PC-9 (cell line): ENCODE measurements at places on chromosomes 11 and 22.

DNA sequence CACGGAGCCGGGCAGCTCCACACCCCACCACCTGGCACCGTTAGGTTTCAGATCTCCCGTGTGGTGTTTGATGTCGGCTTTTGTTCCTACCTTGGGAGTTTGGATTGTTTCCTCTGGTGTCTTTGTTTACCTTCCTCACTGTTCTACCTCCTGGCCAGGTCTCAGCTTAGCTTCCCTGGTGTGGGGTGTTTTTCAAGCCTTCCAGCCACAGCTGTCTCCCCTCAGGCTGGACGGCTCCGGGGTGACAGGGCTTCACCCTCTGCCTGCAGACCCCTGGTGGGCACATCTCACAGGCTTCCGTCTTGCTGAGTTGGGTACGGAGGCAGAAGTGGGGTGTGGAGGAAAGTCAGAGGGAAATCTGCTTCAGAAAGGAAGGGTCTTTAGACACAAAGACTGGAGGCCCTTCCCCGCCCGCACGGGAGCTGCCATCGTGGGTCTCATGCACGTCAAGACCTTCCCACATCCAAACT is 59.6 kb upstream of the EMID1 start:
- no peak for DNase-seq

DNA sequence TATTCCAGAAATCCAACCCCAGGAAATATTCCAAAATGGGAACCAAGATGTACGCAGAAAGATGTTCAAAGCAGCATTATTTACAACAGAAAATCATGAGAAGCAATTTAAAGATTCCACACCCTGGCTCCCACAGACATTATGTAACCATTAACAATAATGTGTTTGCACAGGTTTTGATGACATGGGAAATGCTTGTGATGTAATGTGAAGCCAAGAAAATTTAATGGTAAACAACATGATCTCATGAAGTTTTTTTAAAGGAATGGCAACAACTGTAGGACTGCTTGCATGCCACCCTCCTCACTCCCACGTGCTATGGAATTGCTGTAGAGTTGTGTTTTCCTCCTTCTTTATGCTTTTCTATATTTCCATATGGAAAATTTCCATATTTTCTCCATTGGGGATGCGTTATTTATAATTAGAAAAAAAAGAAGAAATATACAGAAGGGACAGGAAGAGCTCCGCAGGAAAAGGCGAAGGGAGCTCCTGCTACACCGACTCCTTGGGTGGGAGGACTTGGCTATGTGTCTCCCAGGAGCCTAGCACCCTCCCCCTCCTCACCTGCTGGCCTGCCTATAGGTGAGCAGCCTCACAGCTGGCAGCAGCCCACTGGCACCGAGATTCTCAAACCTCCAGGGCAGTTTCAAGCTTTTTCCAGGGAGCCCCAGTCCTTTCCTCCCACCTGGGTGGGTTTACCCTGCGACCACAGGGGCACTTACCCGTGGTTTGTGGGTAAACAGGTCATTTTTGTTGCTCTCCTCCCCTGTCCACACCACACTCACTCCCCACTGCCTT is 20.9 kb downstream of the LRFN4 start:
- peak; percentile 42 for DNase-seq

DNA sequence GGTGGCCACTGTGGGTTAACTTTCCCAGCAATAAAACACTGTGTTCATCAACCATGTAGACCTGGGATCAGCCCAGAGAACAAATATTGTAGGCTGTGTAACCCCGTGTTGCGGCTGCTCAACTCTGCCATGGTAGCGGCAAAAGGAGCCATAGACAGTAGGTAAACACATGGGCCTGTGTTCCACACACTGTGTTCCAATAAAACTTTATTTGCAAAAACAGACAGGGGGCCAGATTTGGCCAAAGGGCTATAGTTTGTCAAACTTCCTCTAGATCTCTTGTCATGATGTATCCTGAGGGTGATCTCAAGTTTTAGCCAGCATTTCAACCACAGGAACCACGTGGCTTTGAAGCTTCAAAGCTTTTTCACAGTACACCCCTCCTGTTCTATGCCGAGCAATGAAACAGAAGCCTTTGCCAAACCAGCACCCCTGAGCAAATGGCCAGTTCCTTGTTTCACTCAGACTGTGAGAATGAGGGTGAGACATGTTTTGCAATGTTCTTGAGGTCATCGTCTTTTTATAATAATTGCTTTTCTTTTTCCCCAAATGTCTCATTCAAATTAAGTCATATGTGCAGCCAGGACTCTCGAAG is 49.9 kb upstream of the FADD start:
- no peak for DNase-seq

DNA sequence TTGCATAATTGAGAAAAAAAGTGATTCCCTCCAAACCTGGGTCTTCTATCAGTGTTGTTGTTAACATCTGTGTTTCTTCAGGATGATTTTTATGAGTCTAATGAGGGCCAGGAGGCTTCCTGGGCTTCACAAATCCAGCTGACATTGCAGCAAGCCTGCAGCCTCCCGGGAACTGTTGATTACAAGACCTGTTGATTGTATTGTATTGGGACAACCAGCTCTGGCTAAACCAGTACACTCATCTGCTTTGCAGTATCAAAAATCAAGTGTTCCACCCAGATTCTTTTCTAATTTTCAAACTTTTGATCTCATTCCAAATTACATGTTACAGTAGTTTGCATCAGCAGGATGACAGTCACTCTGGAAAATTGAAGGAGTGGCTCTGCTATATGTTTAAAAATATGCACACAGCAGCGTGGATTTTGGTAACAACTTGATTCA is 16.1 kb upstream of the PRSS23 start:
- DNase-seq = no peak

DNA sequence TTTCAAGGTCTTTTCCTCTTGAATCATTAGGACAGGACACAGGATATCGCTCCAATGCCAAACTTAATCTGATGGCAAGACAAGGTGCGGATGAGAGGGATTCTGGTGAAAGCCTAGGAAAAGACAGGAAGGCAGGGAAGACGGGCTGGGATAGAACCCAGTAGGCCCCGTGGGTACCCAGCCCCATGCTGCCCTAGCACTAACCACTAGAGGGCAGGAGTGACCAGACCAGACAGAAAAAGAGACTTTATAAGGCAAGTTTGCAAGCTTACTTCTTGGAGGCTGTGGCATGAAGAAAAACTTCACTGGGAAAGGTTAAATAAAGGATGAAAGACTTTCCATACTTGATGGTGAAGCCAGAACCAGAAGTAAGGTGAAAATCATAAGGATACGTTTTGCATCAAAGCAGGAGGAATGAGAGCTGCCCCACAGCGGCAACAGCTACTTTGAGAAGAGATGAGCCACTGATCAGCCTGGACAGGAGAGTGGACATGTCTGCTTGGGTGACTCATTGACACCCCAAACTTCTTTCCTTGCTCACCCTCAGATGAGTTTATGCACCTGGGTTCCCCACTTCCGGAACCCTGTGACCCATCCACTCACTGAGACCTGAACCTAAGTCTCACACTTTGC is 39.8 kb downstream of the SYN3 start:
- DNase-seq = peak; percentile 50

GRCh38 chr11:65290448-65291165 is 24.1 kb upstream of the CDC42EP2 start:
- DNase-seq = peak; percentile 32

- no peak for DNase-seq
Observed at GRCh38 chr11:14480716-14481115, 18.9 kb downstream of the COPB1 start.

DNA sequence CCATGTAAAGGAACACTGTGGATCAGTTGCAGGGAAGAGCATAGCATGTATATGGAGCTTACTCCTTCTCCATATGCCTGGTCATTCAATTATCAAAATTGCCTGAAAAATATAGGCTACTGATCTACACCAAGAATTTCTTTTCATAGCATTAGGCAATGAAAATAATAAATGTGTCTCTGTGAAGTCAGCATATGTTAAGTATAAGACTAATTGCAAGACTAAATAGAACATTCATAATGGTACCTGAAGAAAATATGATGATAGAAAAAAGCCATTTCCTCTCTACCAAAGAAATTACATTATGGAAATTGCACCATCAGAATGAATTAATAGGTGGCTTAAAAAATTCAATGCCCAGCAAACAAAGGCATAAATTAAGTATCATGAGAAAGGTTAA is 584.7 kb downstream of the NELL1 start:
- no peak for DNase-seq

DNA sequence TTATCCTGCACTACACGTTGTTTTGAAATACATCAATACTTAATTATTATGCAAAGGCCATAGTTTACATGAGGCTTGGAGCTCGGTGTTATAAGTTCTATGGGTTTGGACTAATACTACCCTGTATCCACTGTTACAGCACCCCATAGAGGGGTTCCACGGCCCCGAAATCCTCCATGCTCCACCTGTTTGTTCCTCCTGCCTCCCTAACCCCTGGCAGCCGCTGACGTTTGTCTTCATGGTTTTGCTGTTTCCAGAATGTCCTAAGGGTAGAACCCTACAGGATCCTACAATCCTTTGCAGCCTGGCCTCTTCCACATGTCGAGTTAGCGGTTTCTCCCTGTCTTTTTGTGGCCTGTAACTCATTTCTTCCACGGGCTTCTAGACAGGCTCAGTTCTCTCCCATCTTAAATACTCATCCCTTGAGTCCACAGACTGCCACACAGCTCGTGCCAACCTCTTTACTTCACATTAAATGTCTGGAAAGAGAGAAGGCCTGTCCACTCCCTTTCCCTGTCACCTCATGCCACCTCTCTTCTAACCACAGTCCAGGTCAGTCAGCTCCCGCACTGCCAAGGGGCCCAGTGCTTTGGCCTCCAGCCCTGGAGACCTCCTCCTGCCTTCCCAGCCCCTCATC is 42.4 kb upstream of the TH start:
- no peak for DNase-seq

DNA sequence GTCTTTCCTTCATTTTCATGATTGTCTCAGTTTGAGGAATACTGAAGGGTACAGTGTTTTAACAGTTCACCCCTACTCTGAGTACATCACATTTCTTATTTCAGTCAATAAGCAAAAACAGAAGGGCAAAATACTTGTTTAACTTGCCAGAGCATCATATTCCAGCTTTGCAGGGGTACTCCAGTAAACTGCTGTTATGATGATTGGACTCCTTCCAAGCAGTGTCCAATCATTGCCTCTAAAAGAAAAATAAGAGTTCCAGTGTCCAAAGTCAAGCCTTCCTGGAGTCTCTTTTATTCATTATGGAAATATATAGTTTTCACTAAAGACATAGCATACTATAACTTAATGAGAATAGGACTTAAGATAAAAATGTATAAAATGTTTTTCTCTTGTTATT is 105.1 kb downstream of the FANCF start:
- no peak for DNase-seq

GRCh38 chr11:73549376-73549775 is 48.5 kb downstream of the FAM168A start:
- no peak for DNase-seq

- DNase-seq = peak; percentile 89
Observed at GRCh38 chr11:12090061-12090591, 20.3 kb upstream of the MICAL2 start.

DNA sequence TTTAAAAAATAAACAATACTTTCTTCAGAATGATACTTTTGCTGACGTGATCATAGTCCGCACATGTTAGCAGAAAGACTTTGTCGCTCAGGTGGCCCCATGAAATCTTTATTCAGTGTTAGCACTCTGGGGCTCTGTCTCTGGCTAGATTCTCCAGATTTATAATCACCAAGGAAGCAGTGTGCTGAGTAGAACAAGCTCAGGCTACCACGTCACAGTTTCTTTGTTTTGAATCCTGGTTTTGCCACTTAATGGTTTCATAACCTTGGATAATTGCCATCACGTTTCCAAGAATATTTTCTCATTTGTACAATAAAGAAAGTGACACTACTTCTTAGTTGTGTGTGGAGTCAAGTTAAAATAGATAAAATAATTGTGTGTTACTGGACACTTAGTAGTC is 3.9 kb upstream of the MUC15 start:
- DNase-seq = no peak

GRCh38 chr11:17650127-17650911 is 69.1 kb upstream of the MYOD1 start:
- DNase-seq = no peak

DNA sequence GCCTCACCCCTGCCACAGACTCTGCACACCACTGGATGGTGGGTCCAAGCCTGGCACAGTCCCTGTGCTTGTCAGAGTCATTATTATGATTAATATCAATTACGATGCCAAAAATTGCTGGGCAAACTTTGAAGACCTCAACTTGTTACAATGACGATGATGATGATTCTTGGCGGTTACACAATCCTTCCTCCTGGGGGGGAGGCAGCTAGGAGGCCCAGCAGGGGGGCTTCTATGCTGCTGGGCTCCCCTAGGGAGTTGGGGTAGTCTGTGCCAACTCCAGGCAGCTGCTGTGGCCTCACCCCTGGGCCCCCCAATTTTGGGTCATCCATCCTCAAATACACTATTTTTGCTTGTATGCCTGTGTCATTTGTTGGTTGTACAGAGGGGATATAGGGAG is 12.0 kb downstream of the SLC35E4 start:
- DNase-seq = no peak

GRCh38 chr11:102451041-102451680 is 1.4 kb downstream of the TMEM123 start:
- DNase-seq = no peak

DNA sequence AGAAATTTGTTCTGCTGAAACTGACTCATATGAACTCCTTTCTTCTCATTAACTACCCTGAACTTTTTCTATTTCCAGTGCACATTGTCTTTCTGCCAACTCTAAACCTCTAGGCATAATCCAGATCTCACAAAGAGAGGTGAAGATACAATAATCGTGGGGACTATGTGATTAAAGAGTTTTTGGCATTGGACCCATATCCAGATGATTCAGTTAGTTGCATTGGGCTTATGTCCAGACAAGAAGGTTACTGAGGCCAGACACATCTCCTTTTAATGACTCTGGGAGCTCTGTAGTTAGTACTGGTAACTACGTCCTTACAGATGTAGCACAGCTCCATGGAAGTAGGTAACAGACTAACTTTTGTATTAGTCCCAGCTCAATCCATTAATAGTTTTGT is 273.0 kb downstream of the CASP12 start:
- DNase-seq = no peak

GRCh38 chr11:40166892-40167291 is 1292.6 kb downstream of the LRRC4C start:
- no peak for DNase-seq

DNA sequence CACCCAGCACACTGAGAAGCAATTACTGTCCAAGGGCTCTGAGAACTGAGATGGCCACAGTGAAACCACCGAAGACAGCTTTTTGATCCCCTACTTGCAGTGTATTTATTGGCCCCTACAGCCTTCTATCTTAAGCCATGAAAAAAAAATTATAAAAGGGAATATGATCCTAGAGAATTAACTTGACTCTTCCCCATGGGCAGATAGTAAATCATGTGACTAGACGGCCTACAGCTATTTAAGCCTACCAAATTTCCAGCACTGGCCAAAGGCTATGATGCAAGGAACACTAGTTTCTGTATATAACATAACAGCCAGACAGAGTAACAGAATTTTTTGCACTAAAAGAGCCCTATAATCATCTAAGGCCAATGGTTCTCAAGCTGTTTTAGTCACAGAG is 53.8 kb downstream of the KCNA4 start:
- DNase-seq = no peak

DNA sequence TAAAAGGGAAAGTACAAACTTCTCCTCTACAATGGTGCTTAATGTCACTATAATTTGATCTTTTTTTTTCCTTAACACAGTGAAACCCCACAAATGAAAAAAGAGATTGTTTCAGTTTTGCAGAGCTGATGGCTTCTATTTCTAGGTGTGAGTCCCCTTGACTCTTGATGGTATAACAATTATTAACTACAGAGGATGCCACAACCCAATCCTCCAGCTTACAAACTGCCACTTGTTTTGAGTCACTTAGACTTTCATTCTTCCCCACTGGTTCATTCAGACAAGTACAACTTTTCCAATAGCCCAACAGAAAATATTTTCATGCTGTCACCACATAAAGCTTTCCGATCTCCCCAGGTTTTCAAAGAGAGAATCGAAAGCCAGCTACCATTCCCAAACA is 812.2 kb downstream of the LRRC4C start:
- DNase-seq = no peak
